ENCODE measurements at places on chromosomes 7 and 10. TPM values are rescaled to one million over a fixed set of nuclear protein-coding genes. Genes with fewer than 3 reads are reported as not detected.

DNA sequence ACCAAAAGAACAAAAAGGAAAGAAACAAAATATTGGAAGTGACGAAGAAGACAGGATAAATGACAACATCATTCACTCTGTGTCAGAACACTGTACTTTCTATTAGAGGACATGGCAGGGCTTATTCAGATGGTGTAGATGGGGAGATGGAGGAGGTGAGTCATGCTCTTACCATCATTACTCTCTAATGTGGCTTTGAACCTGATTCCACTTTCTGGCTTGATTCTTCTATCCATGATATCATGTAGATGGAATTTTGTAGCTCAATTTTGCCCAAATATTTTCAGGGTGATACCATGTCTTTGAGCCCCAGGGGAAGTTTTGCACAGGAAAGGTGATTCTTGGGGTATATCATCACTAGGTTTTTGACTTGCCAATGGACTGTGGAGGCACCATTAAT is 91.7 kb downstream of the CFAP58 start:
- no peak for DNase-seq

GRCh38 chr10:609262-609658 is 80.2 kb downstream of the DIP2C start:
- DNase-seq = no peak

DNA sequence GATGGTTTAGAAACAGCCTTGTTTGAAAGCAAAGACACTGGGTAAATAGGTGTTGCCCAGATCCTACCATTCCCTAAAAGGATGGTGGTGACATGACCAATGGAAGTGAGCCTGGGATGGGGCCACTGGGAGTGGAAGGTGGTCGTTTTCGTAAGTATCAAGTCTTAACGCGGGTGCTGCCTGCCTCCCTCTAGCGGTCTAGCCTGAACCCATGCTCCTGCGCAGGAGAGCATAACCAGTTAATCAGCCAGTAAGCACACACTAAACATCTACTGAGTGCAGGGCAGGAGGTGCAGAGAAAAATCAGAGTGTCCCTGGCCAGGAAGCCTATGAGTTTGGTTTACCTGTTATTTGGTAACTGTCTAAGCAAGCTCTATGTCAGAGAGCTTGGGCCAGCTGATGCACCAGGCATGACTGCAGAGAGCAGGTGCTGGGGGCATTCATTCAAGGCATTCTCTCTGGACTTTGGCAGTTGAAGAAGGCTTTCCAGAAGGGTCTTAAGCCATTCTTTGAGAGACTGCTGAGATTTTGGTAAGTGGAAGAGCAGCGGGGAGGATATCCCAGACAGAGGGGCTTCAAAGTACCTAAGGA is 930 bp downstream of the GARIN1A start:
- no peak for DNase-seq

- DNase-seq = no peak
These were observed 324.7 kb downstream of the INHBA start for GRCh38 chr7:41378156-41378555.

SLC25A13 gene
- total RNA-seq = 23.4 TPM

DNA sequence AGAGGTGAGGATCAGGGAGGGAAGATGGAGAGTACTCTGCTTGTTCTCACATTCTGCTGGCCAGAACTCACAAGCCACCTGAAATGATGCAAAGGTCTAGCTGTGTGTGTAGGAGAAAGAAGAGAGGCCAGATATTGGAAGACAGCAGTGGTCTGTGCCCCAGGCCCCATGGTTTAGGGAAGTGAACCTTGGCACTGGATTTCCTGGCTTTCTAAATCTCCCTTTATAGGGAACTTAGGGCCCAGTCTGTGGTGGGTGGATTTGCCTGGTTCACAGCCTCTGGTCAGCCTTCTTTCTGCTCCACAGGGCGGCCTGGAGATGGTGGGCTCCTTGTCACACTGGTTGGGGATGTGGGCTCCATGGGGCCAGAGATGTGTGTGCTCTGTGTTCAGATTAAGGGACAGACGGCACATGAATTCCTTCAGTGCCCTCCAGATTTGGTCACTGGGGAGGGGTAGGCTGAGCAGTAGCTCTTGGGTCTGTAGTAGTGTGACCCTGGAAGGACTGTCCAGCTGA is 9.5 kb upstream of the SH2D4B start:
- no peak for DNase-seq

DNA sequence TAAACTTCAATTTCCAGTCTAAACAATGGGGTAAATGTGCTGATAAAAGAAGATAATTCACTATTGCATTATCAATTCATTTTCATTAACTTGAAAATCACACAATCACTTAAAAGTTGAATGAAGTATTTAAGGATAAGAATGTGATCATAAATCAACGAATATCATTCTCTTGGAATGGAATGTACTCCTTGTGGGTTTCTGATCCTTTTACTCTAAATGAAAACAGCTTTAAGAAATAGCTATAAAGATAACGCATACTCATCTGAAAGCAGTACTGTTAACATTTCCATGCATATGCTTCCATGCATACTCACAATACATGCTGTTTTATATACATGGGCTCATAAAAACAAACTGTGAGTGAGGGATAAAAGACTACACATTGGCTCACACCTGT is 108.8 kb downstream of the ATE1 start:
- no peak for DNase-seq

- DNase-seq = no peak
These were observed 321.2 kb downstream of the PTPRN2 start for GRCh38 chr7:158266426-158266816.

DNA sequence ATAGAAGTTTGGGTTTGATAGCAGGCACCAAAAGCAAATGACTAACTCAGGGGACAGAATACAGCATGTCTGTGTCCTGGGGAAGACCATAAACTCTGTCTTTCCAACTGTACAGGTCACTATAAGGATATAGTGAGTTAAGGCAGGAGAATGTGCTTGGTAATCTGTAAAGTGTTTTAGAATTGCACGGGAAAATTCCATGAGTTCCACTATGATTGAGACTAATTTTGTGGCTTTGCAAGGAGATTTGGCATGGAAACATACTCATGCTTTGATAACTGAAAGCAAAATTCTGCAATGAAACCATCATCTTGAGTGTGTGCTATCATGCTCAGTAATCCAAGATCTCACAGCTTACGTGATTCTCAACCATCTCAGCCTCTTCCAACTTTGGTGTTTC is 152.6 kb downstream of the PKD1L1 start:
- no peak for DNase-seq

CLRN3 gene
- total RNA-seq = 0.52 TPM

Measured in Calu3 (cell line).